PC-3 (cell line): ENCODE measurements at places on chromosomes 3 and 15.

DNA sequence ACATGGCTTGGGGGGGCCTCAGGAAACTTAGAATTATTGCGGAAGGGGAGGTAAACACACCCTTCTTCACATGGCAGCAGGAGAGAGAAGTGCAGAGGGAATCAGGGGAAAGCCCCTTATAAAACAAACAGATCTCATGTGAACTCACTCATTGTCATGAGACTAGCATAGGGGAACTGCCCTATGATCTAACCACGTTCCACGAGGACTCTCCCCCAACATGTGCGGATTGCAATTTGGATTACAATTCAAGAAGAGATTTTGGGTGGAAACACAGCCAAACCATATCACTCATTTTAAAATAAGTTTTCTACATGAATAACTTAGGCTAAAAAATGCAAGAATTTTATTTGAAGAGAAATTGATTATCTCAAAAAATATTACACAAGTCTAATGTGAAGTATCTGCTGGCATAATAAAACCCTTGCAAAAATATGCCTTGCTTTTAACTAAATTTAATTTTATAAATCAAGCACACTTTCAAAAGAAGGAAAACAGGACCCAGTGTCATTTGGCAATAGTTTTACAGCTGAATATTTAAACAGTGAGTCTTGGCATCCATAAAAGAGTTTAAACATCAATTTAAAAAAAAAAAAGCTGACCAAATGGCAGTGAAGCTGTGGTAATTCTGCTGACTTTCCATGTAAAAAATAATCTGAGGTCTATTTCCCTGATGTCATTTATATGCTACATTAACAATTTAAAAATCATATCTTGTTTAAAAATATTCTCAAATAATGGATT is 1057.2 kb downstream of the NAALADL2 start:
- no peak for DNase-seq

DNA sequence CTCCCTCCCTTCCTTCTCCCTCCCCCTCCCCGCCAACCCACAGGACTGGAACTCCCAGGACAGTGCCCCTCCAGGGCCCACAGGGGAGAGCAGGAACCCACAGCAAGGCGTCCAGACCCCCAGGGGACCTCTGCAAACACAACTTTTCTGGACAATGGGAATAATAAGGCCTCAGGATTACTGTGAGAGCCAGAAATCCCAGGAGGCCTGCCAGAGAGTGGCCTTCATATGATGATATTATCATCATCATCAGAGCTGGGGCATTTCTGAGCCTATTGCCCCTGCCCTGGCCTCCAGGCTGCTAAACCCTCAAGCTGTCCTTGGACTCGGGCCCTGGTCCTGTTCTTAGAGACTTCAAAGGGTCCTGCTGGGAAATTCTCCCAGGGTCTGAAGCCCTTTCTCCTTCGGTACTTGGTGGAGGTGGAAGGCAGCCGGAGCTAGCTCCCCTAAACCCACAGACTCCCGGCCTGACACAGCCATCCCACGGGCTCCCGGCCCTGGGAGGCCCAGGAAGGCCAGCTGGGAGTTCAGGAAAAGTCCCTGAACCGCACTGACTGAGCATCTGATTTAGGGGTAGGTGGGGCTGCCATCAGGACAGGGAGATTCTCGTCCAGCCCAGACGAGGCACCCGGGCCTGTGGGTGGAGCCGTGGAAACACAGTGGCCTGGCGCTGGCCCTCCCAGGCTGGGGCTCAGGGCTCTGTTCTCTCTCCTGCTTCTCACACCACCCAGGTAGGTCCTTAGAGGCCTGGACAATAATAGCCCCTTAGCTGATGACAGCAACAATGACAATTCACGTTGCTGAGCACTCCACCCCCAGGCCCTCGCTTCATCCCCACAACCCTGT is 4.9 kb downstream of the CALML4 start:
- no peak for DNase-seq

GRCh38 chr3:44880284-44880683 is 5.9 kb downstream of the TGM4 start:
- DNase-seq, result no peak

GRCh38 chr15:59917504-59918157 is 86.5 kb upstream of the FOXB1 start:
- peak; percentile 77 for DNase-seq

DNA sequence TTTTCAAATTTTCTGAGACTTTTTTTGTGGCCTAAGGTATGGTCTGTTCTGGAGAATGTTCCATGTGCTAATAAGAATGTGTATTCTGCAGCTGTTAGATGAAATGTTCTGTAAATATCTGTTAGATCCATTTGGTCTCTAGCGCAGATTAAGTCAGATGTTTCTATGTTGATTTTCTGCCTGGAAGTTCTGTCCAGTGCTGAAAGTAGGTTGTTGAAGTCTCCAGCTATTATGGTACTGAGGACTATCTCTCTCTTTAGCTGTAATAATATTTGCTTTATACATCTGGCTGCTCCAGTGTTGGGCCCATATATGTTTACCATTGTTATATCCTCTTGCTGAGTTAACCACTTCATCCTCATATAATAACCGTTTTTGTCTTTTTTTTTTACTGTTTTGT is 13.2 kb upstream of the TUBGCP5 start:
- no peak for DNase-seq
